Activated T-helper 17 cell treated with anti-CD3 and anti-CD28 coated beads, Interleukin-2, amount 50 U/mL, for 72 hours (primary cell): ENCODE measurements at places on chromosomes 4 and X.

GRCh38 chrX:53287493-53288138 lies 6.2 kb upstream of the IQSEC2 start:
- peak; percentile 79 for ATAC-seq

DNA sequence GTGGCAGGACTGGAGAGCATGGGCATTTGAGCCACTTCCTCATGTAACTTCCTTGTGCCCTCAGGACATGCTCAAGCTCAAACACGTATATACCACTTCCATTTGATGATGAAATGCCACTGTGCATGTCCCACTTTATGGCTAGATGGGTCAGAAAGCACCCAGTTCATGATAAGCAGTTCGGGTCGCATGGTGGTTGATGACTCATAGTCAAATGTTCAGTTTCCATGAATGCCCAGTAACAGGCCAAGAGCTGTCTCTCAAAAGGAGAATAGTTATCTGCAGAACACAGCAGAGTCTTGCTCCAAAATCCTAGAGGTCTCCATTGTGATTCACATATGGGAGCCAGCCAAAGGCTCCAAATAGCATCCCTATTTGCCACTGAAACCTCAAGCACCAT lies 48.9 kb upstream of the SPIN3 start:
- ATAC-seq, result no peak

GRCh38 chr4:85672116-85672515 lies 197.2 kb downstream of the ARHGAP24 start:
- no peak for ATAC-seq

DNA sequence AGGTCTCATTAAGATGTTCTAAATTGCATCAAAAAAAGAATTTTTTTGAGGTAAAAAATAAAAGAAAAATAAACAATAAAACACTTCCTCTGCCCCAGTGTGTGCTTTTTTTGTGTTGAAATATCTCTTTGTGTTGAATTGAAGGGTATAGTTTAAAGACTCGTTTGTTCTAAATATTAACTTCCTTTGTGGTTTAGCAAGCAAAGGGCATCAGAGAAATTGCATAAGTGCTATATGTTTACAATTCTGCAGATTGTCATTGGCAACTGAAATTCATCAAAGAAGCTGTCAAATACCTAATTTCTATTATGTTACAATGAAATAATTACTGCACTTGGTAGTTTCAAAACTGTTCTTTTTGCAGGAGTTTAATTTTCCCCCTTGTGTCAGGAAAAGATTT lies 260.5 kb downstream of the DKK2 start:
- no peak for ATAC-seq

- no peak for ATAC-seq
Observed at GRCh38 chrX:114635986-114636385, 52.1 kb downstream of the HTR2C start.

GRCh38 chrX:110359273-110359672 lies 625 bp downstream of the RTL9 start:
- no peak for ATAC-seq

- no peak for ATAC-seq
Observed at GRCh38 chrX:124747295-124747694, 400.9 kb downstream of the SH2D1A start.

- no peak for ATAC-seq
Observed at GRCh38 chr4:37663552-37663951, 22.6 kb downstream of the RELL1 start.

DNA sequence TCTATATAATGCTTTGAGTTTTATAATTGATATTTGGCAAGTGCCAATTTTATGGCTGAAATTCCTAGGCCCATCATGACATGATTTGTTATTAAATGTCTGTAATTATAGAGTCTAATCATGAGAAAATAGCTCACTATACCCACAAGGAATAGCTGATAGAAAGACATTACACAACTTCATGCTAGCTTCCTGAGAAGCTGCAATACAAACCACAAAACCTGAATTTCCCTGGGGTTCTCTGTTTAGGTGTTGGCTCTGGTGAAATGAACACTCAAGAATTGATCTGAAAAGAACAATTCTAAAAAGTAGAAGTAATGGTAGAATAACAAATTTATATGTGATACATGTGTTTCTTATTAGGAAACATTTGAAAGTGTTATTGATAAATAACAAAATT lies 169.6 kb downstream of the GASK1B start:
- ATAC-seq, result no peak

DNA sequence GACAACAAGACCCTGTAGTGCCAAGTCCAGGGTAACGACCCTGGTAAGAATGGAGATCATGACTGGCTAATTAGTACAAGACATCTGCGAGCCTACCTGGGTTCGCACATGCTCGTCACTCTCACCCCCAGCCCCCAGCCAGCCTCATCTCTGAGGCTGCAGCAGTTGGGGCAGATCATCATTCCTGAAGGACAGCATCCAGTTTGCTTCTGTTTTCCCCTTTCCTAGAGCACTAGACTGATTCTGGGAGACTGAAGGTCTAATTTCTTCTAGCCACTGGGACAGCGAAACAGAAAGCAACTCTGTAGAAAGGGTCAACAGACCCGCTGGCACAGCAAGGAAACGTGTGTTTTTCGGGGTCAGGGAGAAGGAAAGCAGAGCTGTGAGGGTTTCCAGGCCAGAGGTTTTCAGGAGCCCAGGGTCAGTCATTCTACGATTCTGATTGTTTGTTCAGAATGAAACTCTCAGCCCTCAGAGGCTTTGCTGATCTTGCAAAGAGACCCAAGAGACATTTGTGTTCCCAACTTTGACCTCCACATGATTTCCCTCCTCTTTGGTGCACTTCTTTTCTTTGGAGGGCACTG lies 343.1 kb upstream of the NOCT start:
- no peak for ATAC-seq

DNA sequence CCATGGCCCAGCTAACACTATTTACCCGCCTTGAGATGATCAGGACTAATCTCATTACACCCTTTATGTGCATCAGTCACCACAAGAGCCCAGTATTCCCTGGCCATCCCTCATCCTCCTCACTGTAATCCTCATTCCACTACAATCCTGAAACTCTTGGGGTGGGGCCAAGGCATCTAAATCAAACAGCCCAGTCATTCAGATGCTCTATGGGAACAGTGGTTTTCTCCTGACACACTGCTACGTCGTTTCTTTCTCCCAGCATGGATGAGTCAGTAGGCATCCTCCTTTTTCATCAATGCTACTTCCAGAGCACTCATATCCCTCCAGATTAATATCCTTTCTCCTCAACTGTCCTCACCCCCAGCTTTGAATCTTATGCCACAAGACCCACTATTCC lies 5.6 kb downstream of the SDAD1 start:
- ATAC-seq, result no peak

DNA sequence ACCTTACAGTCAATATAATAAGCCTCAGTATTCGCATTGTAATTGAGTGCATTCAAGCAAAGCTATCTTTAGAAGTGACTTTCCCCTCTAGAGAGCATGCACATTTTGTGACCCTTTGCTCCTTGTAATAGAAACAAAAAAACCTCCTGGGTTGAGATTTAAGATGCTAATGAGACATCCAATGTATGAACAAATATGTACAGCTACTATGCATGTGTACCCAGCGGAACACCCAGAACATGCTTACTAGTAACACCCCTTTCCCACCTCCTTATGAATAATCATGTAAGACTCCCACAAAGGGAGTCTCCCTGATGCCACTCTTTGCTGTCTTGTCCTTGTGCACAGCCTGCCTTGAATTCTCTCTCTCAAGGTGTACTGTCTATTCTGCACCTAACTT lies 205.5 kb downstream of the PRR32 start:
- no peak for ATAC-seq

DNA sequence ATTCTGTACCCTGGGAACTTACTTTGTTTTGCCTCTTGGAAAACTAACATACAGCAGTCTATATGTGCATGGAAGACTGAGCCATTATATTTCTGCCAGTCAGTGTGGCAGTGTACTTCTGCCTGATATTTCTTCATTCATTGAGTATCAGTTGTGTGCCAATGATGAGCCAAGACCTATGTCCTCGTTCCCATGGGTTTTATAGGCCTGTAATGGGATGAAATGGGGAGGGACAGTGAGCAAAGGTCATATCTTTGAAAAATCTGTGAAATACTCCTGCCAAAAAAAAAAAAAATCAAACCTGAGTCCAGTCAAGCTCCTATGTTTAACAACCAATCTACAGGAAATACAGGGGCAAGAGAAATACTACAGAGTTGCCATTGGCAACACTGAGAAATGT lies 9.1 kb downstream of the NSD2 start:
- no peak for ATAC-seq

DNA sequence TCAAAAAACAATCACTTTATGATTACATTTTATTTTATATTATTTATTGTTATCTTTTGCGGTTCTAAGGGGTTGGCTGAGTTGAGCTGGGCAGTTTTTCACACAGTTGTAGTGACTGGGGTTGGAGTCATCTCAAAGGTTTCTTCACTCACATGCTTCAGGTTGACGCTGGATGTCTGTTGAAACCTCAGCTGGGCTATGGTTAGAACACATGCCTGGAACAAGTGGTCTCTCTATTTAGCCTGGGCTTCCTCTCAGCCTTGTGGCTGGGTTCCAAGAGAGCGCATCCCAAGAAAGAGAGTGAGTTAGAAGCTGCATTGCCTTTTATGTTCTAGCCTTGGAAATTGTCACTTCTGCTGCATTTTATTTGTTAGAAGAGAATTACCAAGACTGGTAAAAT lies 87.4 kb downstream of the CBLL2 start:
- ATAC-seq, result no peak

GRCh38 chr4:182778222-182778982 lies 138.8 kb downstream of the DCTD start:
- no peak for ATAC-seq

DNA sequence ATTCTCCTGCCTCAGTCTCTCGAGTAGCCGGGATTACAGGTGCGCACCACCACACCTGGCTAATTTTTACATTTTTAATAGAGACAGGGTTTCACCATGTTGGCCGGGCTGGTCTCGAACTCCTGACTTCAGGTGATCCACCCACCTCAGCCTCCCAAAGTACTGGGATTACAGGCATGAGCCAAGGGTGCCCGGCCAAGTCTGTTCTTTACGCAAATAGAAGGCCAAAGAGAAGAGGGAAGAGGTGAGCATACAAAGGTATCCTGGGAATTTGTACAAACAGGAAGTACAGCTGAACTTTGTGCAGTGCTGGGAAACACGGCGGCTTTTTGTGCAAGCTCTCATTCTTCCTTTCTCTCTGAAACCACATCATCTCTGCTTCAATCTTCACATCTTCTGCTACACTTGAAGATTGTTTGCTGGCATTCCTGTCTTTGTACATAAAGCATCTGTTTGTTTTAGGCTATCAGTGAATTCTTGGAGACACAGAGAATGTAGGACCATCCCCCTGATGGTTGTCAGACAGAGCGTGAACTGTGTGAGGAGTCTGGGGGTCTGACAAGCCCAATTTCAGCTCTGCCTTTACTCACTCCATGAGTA lies 71.9 kb upstream of the PRSS48 start:
- no peak for ATAC-seq

- no peak for ATAC-seq
Observed at GRCh38 chr4:121693886-121694285, 2.9 kb downstream of the ANXA5 start.

DNA sequence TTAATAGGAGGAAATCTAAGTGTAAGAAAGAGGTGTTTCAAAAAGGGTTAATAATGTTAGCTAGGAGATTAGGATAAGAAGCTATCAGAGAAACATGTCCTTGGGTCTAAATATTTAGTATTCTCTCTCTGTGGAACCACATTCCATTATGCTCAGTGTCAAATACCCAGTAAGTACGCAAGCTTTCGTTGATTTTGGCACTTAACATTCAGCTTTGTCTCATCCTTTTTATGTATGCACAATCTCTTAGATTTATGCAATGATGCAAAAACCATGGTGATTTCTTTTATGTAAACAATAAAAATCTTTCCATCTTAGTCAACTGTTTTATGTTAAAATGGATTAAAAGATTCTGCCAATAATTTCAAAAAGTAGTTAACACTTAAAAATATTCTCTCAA lies 129.2 kb downstream of the KLHL13 start:
- no peak for ATAC-seq

- no peak for ATAC-seq
Observed at GRCh38 chr4:122548886-122549630, 71.8 kb downstream of the IL21 start.

GRCh38 chr4:122764821-122765215 lies 32.3 kb downstream of the BBS12 start:
- ATAC-seq, result peak; percentile 84

- ATAC-seq, result peak; percentile 47
Observed at GRCh38 chr4:76212851-76213414, 691 bp downstream of the SCARB2 start.

DNA sequence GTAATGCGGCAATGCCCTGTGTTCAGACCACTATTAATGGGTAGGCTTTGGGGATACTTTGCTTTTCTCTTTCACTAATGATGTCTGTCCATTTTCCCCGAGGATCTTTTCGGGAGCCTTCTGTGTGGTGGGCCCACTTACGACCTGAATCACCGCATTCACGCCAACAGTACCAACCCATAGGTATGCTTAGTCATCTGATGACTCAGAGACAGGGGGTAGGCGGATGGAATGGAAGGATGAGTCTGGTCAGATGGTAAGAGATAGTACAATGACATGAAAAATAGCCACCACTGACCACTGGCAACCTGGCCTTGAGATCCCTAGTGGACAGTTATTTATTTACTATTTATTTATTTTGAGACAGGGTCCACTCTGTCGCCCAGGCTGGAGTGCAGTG lies 76.0 kb upstream of the DHRSX start:
- ATAC-seq, result peak; percentile 71

- no peak for ATAC-seq
Observed at GRCh38 chrX:123311486-123311885, 127.4 kb downstream of the GRIA3 start.

DNA sequence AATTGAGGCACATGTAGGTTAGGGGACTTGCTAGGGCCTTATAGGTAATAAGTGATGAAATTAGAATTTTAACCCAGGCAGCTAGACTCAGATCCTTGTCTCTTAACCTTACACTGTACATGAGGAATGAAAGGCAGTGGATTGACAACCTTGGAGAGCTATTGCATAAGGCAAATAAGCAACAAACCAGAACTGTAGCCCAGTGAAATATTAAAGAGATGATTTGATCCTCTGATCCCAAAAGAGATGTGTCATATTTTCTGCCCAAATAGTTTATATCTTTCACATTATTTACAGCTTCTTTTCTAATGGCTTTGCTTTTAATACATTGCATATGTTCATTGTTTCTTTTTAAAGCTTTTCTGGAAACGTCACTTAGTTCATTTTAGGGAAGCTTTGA lies 252.6 kb downstream of the ANK2 start:
- ATAC-seq, result no peak

- no peak for ATAC-seq
Observed at GRCh38 chr4:124203613-124204238, 508.8 kb downstream of the ANKRD50 start.

GRCh38 chr4:149102765-149103164 lies 660.6 kb upstream of the NR3C2 start:
- no peak for ATAC-seq
